NCI-H187 (cell line): ENCODE measurements at places on chromosomes 3 and 15.

DNA sequence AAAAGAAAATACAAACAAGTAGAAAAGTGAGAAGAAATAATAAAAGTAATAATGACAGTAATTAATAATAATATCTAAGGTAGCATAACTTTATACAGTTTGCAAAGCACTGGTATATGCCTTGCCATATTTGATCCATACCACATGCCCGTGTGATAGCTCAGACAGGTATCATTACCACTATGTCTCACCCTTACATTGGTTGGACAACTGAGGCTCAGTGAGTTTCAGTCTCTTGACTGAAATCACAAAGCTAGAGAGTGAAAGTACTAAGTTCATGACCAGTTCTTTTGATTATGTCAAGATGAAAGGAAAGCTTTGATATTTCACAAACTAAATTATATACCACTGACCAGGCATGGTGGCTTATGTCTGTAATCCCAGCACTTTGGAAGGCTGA, 408.9 kb downstream of the GAP43 start:
- no peak for DNase-seq

DNA sequence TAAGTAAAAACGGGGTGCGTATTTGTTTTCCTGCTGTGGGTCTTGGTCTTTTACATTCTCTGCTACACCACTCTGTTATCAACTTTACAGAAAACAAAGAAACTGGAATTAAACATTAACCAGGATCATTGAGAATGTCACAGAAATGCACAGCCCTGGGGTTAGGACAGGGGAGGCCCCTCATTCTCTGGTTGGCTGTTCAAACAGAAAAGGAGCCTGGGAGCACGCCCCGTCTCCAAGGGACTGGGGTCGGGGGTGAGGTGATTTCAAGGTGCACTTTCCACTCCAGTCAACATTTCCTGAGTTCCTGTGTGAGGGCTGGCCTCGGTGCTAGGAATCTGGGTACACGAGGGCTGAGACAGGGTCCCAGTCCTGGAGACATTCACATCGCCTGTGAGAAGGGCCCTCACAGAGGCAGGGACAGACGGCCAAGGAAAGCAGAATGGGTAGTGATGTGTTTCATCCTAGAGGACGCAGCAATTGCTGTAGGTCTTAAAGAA, 30.3 kb downstream of the CPN2 start:
- DNase-seq = no peak

DNA sequence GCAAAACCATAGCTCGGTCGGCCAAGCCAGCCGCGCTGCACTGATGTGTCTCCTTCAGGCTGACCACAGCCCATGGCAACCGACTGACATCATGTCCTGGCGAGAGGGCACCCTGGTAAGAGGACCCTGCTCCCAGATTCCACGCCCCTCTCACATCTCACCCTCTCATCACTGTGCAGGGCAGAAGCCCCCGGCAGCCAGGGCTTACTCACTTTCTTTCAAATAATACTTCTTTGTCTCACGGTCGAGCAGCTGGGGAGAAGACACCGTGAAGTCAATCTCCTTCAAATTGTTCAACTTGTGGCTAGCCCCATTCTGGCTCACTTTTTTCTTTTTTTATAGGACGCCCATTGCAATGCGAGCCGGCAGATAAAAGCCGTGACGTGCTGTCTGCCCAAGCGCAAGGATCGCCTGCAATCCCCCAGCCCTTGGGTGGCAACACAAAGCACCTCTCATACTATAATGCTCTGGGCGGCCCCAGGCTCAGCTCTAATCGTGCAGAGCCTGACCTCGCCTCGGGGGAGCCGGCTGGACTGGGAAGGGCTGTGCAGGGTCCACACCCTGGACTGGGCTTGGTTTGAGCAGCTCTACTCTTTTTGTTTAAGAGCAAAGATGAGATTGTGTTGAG, 33.6 kb downstream of the VGLL4 start:
- DNase-seq = no peak

DNA sequence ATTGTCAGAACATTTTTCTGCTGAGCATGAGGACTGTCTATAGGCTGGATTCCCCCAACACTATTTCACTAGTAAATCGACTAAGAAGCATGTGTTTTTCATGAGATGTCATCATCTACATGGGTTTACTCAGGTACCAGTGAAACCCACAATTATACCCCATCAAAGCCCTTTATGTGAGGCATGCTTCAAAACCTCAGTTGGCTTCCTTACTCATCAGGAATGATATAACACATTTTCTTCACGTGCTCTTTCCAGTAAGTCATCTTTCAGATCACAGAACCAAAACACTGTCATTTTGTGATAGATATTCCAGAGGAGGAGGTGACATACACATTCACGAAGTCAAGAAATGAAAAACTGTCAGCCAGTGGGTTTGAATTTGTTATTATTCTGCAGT, 116.5 kb downstream of the ANO10 start:
- DNase-seq = no peak

DNA sequence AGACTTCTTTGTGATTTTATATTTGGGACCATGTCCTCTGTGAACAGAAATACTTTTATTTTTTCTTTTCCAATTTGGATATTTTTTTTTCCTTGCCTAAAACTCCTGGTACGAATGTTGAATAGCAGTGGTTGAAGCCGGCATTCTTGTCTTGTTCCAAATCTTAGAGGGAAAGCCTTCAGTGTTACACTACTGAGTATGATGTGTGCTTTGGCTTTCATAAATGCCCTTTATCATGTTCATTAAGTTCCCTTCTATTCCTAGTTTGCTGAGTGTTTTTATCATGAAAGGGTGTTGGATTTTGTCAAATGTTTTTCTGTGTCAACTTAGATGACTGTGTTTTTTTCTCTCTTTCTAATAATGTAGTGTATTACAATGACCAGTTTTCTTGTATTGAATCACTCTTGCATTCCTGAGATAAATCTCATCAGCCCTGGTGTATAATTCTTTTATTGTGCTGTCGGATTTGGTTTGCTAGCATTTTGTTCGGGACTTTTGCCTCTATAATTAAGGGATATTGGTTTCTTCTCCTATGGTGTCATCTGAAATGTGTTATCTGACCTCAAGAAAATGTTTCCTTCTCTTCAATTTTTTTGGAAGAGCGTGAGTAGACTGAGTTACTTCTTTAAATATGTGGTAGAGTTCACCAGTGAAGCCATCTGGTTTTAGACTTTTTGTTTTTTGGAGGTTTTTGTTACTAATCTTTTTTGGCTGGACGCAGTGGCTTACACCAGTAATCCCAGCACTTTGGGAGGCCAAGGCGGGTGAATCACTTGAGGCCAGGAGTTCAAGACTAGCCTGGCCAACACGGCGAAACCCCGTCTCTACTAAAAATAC, 33.3 kb downstream of the MAP1A start:
- DNase-seq = no peak

GRCh38 chr3:161550491-161551195, 54.0 kb downstream of the OTOL1 start:
- no peak for DNase-seq

- no peak for DNase-seq
Observed at GRCh38 chr15:61527836-61528580, 298.9 kb upstream of the RORA start.

DNA sequence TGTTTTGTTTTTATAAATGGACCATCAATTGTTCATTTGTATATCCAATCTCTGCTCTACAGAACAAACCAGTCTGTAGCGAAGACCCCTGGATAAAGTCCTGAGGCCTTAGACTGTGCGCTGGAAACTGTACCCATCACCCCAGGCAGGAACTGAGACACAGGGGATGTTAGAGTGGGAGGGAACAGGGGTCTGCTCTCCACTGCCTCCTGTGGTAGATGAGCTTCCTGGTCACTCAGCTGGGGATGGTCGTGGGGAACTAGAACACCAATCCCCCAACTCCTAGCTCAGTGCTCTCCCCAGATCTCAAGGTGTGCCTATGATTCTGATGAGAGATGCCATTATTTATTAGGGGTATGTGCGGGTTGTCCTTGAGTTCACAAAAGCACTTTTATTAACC, 340.2 kb upstream of the IGF1R start:
- no peak for DNase-seq

DNA sequence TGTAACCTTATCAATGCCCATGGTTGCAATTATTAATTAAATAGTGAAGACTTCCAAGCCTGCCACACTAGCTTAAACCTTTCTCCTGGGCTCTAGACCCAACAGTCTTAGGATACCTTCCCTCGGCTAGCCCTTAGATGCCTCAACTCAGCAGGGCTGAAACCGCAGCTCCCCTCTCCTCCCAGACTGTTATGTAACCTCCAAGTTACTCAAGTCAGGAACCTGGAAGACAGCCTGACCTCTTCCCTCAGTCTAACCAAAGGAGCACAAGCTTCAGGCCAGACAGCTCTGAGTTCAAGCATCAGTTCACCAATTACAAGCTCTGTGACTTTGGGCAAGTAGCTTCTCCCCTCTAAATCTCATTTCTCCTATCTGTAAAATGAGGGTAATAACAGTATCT, 70.5 kb upstream of the HACD2 start:
- no peak for DNase-seq

GRCh38 chr3:176521531-176522175, 675.6 kb downstream of the TBL1XR1 start:
- DNase-seq = no peak

DNA sequence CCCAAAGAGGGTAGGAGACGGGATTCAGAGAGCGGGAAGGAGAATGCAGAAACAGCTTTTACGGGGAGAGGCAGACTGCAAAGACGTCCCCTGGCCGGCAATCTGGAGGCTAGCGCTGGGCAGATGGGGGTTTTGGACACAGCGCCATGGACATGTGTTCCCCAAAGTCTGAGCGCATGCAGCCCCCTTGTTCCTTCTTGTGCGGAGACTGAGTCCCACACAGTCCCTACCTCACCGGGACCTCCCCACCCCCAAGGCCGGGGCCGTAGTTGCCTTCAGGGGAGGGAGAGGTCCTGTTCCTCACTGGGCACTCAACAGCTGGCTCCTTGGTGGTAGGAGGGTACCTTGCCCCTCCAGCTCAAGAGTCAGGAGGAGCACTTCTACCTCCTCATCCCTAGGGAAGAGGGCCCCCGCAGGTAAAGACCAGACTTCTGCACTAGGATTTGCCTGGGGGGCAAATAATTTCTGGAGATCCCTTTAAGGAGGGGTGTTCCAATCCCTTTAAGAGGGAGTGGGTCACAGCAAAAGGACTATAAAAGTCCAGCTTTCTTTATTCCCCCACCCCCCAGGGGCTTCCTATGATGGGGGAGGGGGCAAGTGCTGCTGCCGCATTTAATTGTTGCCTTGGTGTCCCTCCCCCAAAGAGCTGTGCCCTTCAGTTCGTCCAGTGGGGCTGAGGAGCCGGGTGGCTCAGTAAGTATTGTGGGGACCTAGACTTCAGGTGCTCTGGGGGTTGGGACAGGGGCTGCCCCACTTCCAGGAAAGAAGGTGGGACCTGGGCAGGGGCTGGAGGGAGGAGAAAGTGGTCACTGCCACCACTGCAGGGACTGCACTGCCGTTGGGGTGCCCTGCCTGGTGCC, 3.6 kb upstream of the BAHD1 start:
- DNase-seq = no peak

GRCh38 chr3:116018646-116019045, 395.3 kb downstream of the GAP43 start:
- DNase-seq = no peak

- DNase-seq = no peak
Observed at GRCh38 chr3:184506561-184506991, 55.0 kb upstream of the EPHB3 start.

DNA sequence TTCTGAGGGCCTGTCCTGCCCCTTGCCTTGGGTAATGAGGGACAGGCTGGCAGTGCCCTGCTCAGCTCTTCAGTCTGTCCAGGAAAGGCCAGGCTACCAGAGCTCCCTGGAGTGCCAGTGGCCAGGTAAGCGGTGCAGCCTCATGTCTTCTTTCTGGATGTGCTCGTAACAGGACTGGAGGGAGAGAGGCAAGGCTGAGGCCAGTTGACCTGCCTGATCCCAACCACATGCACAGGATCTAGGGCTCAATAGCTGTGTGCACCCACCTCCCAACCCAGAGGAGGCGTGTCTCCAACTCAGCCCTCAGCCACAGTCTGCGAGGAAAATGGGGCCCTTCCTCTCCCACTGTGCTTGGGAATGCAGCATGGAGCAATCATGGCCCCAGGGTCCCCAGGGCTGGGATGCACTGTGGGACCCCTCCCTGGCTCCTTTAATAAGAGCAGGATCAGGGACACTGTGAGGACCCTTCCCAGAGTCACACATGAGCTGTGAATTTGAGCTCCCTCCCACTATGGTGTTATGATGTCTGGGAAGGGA, 22.5 kb downstream of the ALS2CL start:
- DNase-seq = no peak

DNA sequence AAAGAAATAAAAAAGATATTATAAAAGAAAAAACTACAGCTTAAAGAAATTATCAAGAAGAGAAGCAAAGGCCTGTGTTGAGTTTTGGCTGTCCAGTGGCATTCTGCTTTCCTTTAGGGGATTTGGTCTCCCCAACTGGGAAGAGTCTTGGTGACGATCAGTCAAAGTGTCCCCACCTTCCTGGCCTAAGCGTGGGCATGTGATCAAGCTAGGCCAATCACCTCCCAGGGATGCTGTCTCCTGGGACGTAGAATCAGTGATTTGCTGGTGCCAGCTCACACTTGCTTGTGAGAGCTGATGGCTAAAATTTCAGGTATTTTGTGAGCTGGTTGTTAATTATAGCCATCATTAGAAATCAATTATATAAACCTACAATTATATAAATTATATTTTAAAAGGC, 69.5 kb downstream of the ATP2B2 start:
- DNase-seq = no peak

- DNase-seq = no peak
Observed at GRCh38 chr3:73314151-73314951, 252.9 kb downstream of the EBLN2 start.

DNA sequence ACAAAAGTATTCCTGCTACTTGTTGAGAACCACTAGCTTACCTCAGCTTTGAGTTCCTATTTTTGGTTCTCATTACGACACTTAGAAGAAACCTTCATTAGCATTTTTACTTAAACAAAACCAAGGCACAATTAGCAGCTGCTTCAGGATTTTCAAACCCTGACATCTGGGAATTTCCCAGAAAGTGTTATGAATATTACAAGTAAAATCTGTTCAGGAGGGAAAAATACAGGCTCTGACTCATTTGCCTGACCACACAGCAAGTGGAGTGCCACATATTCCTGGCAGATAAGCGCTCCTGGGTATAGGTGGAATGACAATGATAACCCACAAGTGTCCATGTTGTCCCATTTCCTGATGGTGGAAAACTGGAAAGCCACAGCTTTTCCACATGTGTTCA, 10.3 kb upstream of the RFTN1 start:
- DNase-seq = no peak

DNA sequence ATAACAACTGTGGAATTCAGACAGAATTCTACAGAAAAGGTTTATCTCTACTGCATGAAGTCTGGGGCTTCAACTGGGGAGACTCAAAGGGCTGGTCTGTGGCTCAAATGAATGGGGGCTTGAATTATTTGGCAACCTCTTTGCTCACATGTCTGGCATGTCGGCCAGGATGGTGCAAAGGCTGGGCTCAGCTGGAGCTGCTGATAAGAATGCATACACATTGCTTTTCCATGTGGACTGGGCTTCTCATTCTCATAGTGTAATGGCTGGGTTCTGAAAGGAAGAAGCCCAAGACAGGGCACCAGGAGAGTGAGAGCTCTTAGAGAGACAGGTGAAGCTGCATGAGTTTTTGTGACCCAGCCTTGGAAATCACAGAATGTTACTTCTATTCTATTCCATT, 194.3 kb upstream of the SGO1 start:
- DNase-seq = no peak
